Activated B cell treated with CpG ODN at 0.5 μM for 24 hours (primary cell): ENCODE measurements at places on chromosomes 11 and 22. TPM values are rescaled to one million over a fixed set of nuclear protein-coding genes. Genes with fewer than 3 reads are reported as not detected.
A peak's percentile ranks its signal among the peaks of the same experiment; 100 is the strongest.

GRCh38 chr11:84022201-84022600 lies 736.0 kb upstream of the CCDC90B start:
- H3K27ac ChIP-seq, result no peak overlapping the region
- no peak for DNase-seq
- H3K4me3 ChIP-seq, result no peak overlapping the region
- H3K36me3 ChIP-seq, result no peaks in the 10 kb centered on the region

DNA sequence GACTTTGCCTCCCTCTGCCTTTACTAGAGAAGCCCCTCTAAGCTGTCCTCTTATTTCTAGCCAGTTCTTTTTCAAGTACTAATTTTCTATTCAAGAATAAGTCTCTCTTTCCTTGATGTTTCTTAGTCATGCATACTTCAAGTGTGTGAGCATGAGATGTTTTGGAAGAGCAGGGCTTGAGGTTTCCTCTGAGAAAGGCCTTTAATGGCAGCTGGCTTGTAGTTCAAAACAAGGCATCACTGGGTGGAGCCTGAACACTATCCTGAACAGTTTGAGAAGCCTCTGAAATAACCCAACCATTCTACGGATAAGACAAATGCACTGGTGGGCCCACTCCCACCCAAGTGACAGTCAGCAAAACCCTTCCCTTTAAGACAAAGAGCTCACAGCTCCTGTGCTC lies 37.6 kb downstream of the CLDN25 start:
- no peak overlapping the region for H3K27ac ChIP-seq
- no peaks in the 10 kb centered on the region for H3K4me1 ChIP-seq
- H3K27me3 ChIP-seq, result no peaks in the 10 kb centered on the region
- H3K4me3 ChIP-seq, result no peak overlapping the region

DNA sequence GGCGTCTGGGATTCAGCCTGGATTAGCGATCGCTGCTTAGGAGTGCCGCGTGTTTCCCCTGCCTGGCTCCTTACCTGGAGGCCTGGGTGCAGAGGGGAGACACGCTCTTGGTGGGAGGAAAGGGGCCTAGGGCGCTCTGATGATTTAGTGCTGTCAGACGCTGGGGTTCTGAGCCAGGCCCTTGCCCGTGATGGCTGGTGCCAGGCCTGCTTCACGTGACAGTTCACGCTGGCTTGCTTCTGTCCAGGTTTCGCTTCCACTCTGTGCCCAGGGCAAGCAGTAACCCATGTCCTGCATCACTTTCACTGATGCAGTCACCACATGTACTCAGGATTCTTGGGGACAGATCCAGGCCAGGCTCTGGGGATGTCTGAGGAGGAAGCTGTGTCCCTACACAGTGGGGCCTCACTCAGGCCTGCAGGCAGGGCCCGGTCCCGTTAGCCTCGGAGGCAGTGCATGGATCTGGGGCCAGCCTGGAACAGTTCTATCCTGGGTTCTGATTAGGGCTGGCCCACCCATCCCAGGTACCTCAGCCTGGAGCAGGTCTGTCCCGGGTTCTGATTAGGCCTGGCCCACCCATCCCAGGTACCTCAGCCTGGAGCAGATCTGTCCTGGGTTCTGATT lies 1220.9 kb downstream of the BRD1 start:
- H3K27me3 ChIP-seq, result no peaks in the 10 kb centered on the region
- no peaks in the 10 kb centered on the region for H3K36me3 ChIP-seq
- H3K4me3 ChIP-seq, result no peak overlapping the region
- no peak for DNase-seq

DNA sequence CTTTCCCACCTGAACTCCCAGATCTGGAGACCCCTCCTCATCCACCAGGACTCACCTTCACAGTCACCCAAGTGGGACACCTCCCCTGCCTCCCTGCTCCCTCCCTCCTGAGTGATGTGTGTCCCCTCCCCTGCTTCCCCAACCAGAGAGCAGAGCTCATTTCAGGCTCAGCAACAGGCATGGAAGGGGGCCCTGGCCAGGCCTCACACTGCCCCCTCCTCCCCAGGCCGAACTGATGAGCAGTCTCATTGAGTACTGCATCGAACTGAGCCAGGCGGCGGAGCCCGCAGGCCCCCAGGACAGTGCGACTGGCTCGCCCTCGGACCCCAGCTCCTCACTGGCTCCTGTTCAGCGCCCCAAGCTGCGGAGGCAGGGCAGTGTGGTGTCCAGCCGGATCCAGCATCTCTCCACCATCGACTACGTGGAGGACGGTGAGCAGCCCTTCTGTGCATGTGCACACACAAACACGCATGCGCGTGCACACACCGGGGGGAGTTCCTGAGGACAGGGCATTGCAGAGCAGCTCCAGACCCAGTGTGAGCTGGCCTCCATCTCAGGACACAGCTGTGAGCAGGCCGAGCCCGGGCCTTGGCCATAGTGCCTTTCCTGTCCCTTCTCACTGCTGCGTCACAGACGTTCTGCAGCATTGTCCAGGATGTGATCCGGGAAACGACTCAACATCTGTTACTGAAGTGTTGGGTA lies 17.8 kb upstream of the NEAT1 start:
- no peaks in the 10 kb centered on the region for H3K27me3 ChIP-seq
- H3K4me3 ChIP-seq, result peak overlapping the region; percentile 28
- DNase-seq, result no peak
- H3K36me3 ChIP-seq, result peaks cover 52% of the 10 kb centered on the region
- peaks cover 56% of the 10 kb centered on the region for H3K4me1 ChIP-seq
- peak overlapping the region; percentile 96 for H3K27ac ChIP-seq

Gene CD248
- total RNA-seq, result 0.22 TPM in 1 of 2 replicates, not detected in the other

- H3K27me3 ChIP-seq, result no peaks in the 10 kb centered on the region
- DNase-seq, result no peak
- no peak overlapping the region for H3K4me3 ChIP-seq
- peaks cover 9% of the 10 kb centered on the region for H3K4me1 ChIP-seq
- peaks cover 11% of the 10 kb centered on the region for H3K36me3 ChIP-seq
Observed at GRCh38 chr11:33317662-33318061, 60.5 kb downstream of the HIPK3 start.

Gene CSTF3
- 30.0 and 33.5 TPM in 2 replicates for total RNA-seq

- peaks cover 12% of the 10 kb centered on the region for H3K27me3 ChIP-seq
- no peak overlapping the region for H3K4me3 ChIP-seq
- no peaks in the 10 kb centered on the region for H3K36me3 ChIP-seq
- no peaks in the 10 kb centered on the region for H3K4me1 ChIP-seq
Observed at GRCh38 chr22:43216738-43217137, 29.8 kb upstream of the TTLL12 start.

GRCh38 chr22:19799322-19800190 lies 39.0 kb downstream of the TBX1 start:
- no peak overlapping the region for H3K4me3 ChIP-seq
- no peaks in the 10 kb centered on the region for H3K27me3 ChIP-seq
- H3K27ac ChIP-seq, result no peak overlapping the region
- no peak for DNase-seq

- H3K36me3 ChIP-seq, result no peaks in the 10 kb centered on the region
- no peak overlapping the region for H3K27ac ChIP-seq
- H3K4me3 ChIP-seq, result no peak overlapping the region
- no peak for DNase-seq
Observed at GRCh38 chr22:45993143-45993692, 16.3 kb upstream of the WNT7B start.

- H3K4me1 ChIP-seq, result peaks cover 41% of the 10 kb centered on the region
- no peaks in the 10 kb centered on the region for H3K36me3 ChIP-seq
- no peak overlapping the region for H3K4me3 ChIP-seq
- H3K27ac ChIP-seq, result no peak overlapping the region
- H3K27me3 ChIP-seq, result no peaks in the 10 kb centered on the region
Observed at GRCh38 chr11:125517116-125517770, 21.2 kb upstream of the FEZ1 start.

Gene MAJIN
- 0.20 and 1.5 TPM in 2 replicates for total RNA-seq

GRCh38 chr11:128372977-128373376 lies 214.4 kb downstream of the ETS1 start:
- no peak overlapping the region for H3K4me3 ChIP-seq
- no peaks in the 10 kb centered on the region for H3K27me3 ChIP-seq
- H3K27ac ChIP-seq, result no peak overlapping the region
- peaks cover 6% of the 10 kb centered on the region for H3K4me1 ChIP-seq
- no peak for DNase-seq

Gene APOL2
- 35.7 and 38.3 TPM in 2 replicates for total RNA-seq

DNA sequence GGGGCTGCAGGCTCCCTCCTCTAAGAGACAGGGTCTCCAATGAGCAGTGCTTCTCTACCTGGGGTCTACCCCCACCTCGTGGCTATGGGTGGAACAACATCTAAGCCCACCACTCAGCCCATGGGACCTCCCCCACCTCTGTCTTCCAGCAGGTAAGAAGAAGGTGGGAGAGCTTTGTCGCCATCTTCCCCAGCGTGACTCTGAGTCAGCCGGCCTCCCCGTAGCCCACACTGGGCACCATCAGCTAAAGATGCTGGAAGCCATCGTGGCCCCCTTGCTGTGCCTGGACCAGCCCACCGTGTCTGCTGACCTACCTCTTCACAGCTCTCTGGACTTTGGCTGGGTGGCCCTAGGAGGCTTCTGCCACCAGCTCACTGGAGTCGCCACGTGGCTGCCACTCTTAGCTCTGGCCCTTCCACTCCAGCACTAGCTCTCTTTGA lies 944 bp downstream of the C11orf86 start:
- H3K27me3 ChIP-seq, result peaks cover 13% of the 10 kb centered on the region
- no peaks in the 10 kb centered on the region for H3K4me1 ChIP-seq
- H3K36me3 ChIP-seq, result no peaks in the 10 kb centered on the region
- DNase-seq, result no peak
- H3K27ac ChIP-seq, result no peak overlapping the region

DNA sequence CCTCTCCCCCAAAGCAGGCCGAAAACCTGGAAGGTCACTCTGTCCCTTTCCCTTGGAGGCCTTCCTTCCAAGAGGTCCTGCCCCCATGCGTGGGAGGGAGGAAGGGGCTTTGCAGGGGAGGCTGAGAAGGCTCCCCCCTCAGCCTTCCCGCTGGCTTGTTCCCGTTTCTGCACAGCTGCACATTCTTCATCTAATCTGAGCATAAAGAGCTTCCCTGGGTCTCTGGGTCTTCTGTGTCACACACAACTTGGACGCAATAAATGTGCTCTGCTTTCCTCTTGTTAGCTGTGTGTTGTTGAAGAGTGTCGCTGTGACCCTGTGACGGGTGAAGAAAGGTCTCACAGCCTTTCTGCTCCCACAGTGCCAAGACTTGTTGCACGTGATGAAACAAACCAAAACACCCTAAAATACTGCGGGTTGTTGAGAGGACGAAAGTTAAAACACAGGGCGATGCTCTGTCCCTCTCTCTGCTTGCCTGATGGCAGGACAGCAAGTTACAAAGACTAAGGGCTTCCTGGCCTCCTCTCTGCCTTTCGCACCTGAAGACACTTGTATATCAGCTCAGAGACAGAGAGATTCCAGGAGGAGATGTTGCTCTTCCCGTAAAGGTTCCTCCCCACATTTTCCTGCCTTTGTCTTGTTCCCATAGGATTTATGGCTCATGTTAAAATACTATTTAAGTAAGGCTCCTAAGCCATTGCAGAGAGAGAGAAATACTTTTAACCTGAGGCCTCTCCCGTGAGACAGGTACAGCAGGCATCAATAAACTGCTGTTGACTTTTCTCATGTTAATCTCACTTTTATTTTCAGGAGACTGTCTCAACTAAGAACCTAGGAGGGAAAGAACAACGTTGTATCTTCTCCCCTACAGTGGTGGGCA lies 15.4 kb upstream of the IFITM3 start:
- peaks cover 25% of the 10 kb centered on the region for H3K4me1 ChIP-seq
- DNase-seq, result no peak
- H3K27me3 ChIP-seq, result no peaks in the 10 kb centered on the region
- H3K4me3 ChIP-seq, result no peak overlapping the region
- no peak overlapping the region for H3K27ac ChIP-seq
- H3K36me3 ChIP-seq, result no peaks in the 10 kb centered on the region

Gene MFNG
- 86.1 and 90.6 TPM in 2 replicates for total RNA-seq

DNA sequence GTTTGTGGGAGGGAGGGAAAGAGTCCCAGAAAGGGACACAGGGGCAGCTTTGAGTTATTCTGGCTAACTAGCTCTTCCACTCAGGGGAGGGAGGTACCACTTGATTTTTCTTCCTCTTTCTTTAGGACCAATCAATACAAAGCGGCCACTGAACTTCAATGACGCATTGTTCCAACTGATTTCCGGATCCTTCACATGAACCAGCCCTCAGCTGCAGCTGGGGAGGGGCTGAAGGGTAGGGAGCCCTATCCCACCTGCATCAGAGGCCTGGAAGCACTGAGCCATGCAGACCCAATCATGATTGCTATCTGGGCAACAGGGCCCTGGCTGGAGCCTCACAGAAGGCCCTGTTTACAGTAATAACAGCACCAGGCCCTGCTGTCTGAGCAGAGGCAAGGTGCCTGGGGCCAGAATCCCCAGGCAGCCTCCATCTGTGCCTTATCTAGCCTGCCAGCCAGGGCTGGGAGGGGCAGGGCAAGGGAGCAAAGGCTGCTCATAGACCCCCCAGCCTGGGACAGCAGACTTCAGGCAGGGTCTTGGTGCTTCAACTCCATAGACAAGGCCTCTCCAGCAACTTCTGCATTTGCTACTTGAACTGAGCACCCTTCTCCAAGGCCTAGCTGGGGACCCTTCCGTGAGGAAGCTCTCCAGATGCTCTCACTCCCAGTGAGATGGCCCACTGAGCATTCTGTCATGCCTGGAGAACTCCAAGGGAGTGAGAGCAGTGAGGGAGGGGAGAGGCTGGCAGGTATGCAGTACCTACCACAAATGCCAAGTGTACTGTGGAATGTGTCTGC lies 22.5 kb downstream of the CLPB start:
- peaks cover 2% of the 10 kb centered on the region for H3K36me3 ChIP-seq
- no peaks in the 10 kb centered on the region for H3K27me3 ChIP-seq
- peaks cover 30% of the 10 kb centered on the region for H3K4me1 ChIP-seq
- no peak overlapping the region for H3K4me3 ChIP-seq

DNA sequence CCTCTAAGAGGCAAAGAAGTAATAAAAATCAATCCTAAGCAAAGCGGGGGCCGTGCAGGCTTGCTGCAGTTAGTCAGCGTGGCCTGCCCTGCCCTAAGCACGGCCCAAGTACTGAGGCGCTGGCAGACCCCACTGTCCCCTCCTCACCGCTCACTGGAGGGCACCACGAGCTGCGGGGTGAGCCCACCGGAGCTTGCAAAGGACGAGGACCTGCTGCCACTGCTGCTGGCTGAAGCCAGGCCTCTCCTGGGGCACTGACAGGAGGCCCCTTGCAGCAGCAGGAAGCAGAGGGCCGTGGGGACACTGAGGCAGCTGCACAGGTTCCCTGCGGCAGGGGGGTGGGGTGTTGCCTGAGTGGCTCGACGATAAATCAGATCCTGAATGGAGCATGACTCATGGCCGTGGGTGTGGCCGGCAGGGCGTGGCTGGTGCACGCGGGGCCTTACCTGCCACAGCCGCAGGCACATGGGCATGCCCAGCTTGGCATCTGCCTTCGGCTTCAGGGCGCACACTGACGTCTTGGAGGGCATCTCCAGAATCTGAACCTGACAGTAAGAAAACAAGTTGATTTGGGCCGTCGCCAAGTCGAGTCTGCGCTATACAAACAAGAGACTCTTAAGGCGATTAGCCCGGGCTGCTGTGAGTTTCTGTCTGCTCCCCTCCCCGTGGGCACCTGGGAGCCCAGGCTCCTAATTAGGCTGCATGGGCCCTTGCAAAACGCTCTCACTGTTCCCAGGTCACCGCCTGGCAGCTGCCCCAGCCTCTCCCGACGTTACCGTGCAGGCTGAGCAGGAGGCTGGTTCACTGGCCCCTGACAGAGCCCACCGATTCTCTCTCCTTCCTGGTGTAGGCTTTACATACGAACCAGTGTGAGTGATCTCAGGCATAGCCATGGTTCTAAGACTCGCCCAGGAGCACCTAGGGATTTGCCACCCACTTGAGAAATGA lies 45.9 kb downstream of the TBX1 start:
- H3K4me1 ChIP-seq, result no peaks in the 10 kb centered on the region
- no peak for DNase-seq
- H3K27me3 ChIP-seq, result no peaks in the 10 kb centered on the region
- no peak overlapping the region for H3K4me3 ChIP-seq
- H3K36me3 ChIP-seq, result peaks cover 26% of the 10 kb centered on the region
- no peak overlapping the region for H3K27ac ChIP-seq

- H3K27ac ChIP-seq, result no peak overlapping the region
- no peaks in the 10 kb centered on the region for H3K36me3 ChIP-seq
- DNase-seq, result no peak
Observed at GRCh38 chr22:26265281-26265680, 96.0 kb downstream of the SEZ6L start.
